ENCODE measurements at places on chromosomes 3 and 15.
A peak's percentile ranks its signal among the peaks of the same experiment; 100 is the strongest.

DNA sequence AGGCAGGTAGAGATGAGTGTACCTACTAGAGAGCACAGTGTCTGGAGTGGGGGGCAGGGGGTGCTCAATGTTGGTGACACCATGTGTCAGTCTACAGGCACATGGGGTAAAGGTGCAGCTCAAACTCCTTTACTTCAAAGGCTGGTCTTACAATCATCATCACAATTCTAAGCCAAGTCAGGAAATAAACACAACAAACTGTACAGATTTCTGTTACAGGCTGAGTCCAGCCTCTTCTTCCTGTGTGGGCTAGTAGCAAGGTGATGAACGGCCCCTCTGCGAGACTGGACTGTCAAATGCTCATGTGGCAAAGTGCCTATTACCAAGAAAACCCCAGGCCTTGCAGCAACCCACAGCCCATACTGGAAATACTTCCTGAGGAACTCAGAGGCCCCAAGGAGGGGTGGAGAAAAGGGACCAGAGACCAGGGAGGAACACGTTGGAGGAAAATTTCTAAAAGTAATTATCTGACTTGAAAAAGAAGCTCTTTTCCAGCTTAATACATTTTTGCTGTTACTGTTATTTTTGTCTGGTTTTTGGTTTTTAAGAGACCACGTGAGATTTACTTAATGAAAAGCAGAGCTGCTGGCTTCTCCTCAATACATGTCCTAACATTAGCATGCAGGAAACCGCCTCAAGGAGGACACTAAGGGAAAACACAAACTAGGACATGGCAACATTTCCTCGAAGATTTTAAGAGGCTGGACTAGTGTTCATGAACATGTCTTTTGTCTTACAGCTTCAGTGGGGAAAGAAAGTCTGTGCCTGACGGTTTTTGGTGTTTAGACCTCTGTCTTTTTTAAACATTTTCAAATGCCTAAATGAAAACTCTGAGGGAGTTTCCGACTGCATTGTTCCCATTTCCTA is 29.5 kb downstream of the TBC1D2B start:
- DNase-seq: no peak

DNA sequence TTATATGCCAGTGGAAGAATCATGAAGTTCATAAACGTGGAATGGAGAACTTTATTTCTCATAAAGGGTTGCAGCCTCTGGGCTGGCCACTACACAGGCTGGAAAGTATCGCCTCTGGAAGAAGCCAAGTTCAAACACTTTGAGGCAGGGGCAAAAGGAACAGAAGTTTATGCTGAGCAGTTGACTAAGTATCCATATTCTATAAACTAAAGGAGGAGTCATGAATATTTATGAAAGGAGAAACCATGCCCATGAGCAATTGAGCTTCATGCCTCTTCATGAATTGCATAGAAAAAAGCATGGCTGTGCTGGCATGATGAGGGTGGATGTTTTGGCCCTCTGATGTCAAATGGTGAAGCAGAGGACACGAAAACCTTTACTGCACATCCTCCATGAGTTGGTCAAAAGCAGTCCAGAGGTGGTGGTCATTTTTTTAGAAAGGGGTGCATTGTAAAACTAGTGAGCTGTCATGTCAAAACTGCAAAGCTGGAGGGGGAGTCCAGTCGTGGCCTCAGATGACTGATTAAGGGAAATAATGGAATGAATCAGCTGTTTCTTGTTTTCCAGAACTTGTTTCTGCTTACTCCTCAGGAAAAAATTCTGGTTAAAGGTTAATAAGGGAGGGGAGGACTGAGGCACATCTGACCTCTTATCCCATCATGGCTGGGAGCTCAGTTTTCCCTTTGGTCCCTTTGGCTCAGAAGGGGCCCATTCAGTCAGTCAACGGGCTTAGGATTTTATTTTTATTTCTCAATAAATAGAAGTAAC is 276.7 kb downstream of the CHL1 start:
- no peak for DNase-seq

DNA sequence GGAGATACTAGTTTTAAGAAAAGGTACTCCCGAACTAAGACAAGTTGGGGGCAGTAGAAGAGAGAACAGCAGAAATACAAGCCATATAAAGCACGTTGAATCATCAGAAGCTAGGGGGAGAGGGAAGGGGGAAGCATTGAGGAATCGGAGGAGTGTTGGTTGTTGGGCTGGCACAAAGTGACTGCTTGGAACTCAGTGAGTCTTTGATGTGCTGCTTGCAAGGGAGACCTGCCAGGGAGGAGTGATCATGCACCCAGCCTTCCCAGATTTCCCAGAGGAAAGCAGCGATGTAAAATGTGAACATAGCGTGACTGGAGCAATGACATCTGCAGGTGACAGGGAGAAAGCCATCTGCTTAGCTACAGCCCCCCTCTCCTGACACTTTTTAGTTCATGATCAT is 192.4 kb upstream of the IL12A start:
- DNase-seq: no peak

DNA sequence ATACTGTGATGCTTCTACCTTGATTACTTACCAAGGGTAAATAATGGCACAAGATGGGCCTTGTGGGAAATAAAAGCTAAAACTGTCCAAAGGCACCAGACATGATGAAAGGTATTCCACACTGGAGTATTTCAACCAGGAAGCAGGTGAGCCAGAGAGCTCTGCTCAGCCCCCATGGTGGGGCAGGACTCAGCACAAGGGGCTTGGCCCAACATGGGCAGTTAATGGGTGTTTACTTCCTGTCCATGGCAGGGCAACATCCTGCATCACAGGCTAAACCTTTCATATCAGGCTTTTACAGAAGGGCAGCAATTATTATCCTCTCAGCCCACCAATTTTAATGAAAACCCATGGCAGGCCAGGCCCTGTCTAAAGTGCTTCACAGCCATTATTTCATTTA is 38.2 kb downstream of the MAGI1 start:
- no peak for DNase-seq

DNA sequence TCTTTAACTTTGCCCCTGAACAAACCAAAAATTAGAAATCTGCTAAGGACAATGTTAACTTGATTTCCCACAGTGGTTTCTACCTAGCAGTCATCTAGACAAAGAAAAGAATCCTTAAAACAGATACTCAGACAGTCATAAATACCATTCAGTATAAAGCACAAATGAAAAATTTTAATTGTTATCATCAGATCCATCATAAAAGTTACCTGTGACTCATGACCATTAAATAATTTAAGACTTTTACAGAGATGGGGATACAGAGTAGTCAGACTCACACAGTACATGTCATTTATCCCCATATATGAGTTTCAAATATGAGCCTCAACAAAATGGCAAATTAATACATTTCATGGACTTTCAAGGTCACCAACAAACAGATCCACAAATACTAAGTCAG is 116.8 kb downstream of the HERC1 start:
- DNase-seq: no peak

GRCh38 chr3:44198284-44199269 is 43.1 kb upstream of the TOPAZ1 start:
- peak; percentile 51 for DNase-seq

DNA sequence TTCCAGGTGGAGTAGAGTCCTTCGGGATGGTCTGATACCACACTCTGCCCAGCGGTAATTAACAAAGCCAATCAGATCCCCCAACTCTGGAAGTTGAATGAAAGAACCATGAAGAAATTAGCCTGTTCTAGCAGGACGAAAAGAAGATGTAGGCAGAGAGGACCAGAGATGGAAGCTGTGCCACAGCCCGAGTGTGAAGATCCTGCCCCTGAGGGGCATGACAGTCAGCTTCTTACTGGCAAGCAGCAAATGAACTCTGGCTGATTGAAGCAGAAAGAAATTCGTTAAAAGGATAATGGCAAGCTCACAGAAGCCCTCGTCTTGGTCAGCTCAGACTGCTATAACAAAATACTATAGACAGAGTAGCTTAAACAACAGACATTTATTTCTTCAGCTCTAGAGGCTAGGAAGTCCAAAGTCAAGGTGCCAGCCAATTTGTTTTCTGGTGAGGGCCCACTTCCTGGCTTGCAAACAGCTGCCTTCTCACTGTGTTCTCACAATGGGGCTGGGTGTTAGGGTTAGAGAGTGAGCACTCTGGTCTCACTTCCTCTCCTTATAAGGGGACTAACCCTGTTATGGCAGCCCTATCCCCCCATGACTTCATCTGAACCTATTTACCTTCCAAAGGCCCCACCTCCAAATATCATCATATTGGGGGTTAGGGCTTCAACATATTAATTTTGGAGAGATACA is 307.1 kb downstream of the VPS13C start:
- DNase-seq: no peak
